Kidney epithelial cell (primary cell): ENCODE measurements at places on chromosomes 7 and 10. TPM values are rescaled to one million over a fixed set of nuclear protein-coding genes. Genes with fewer than 3 reads are reported as not detected.

DNA sequence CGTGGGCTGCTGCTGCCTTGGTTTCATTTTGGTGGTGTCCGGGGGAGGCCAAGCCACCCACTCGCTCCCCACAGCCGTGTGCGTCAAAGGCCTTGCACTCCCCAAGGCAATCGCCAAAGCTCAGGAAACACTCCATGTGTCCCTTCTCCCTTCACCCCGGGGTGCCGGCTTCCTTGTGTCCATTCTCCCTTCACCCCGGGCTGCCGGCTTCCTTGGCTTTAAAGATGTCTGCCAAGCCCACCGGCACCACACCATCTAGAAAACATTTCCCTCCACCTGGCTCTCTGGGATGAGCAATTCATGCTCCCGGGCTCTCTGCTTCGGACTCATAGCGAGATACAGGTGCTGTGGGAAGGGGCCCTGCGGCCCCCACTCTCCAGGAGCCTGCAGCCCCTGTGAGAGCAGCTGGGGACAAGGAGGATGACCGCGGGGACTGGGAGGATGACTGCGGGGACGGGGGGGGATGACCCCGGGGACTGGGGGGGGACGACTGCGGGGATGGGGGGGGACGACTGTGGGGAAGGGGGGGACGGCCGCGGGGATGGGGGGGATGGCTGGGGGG, 322.1 kb downstream of the DNAJB6 start:
- no peak for DNase-seq

DNA sequence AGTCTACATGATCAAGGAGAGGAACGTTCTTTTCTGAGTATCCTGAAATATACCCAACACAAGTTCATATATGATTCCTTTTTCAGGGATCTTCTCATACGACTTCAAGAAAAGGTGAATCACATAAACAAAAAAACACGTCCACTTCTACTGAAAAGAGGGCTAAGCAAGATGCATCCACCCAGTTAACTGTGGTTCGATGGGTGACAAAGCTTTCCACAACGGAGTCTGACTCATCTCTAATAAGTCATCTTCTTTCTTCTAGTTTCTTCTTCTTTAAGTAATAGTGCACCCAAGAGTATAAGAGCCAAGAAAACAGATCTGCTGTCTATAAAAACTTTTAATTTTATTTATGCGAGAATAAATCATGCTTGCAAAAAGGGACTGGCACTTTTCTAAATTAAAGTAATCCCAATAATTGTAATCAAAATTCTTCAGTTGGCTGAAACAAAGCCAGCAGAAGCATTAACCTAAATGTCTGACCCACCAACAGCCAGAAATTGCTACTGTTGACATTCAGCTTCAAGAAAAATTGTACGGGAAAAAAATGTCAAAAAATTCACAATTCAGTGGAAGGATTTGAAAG, 146.9 kb upstream of the ANK3 start:
- peak; percentile 70 for DNase-seq

GRCh38 chr7:27916372-27916771, 176.4 kb downstream of the TAX1BP1 start:
- DNase-seq, result no peak

GRCh38 chr7:46625032-46625431, 704.0 kb upstream of the IGFBP3 start:
- no peak for DNase-seq

GRCh38 chr7:141462958-141463357, 88.3 kb upstream of the AGK start:
- no peak for DNase-seq

DNA sequence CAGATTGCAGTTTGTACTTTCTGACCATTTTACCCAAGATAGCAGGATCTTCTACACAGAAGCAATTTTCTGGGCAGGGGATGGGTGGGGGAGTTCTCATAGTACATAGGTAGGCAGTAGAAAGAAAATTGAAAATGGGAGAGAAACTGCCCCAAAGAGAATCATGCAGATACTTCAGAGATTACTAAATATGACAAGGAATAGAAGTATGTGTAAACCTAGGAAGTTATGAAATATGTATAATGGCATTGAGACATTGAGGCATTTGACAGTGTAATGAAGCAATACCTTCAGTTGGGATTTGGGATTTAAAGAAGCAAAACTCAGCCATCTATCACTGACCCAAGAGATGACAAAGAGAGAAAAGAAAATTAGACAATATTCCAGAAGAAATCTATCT, 233.0 kb downstream of the PTN start:
- DNase-seq, result no peak

GRCh38 chr10:18409599-18410397, 241.6 kb downstream of the NSUN6 start:
- no peak for DNase-seq

DNA sequence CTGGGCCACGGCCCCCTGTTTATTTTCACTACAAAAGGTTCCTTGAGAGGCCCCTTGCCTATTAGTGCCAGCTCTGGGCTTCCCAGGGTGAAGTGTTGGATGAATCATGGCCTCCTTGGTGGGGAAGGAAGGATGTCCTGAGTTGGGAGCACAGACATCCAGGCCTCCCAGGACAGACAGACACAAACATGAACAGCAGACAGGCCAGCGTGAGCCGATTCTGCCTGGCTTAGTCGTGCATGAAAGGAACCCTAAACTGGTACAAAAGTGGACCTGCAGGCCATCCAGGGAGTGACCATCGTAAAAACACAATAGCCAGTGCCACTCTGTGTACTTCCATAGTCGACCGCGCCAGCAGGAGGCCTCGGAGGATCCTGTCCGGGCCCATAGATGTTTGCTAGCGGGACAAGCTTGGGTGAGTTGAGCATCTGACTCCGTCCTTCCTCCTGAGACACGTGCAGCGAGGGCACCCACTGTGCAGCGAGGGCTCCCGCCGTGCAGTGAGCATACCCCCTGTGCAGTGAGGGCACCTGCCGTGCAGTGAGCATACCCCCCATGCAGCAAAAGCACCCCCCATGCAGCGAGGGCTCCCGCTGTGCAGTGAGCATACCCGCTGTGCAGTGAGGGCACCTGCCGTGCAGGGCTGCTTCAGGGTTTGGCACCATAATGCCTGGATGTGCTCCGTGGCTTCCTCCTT, 51.3 kb upstream of the PRKAR1B start:
- no peak for DNase-seq

- no peak for DNase-seq
These were observed 503.9 kb downstream of the PTPRN2 start for GRCh38 chr7:158083526-158084310.

DNA sequence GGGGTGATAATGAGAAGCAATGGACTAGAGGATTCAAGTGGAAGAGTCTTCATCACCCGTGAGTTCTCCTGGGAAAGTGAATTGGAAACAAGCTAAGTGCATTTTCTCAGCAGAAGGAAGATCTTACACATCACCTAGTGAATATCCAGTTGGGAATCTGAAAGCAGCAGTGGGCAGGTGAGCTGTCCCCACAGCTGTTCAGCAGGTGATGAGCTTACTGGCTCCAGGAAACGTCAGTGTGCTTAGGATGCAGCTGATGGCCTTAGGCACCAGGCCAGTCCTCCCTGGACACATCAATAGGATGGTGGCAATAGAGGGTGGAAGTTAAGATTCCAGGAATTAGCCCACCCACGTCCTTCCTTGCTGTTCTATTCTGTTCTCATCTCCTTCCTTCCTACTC, 66.7 kb downstream of the NOD1 start:
- DNase-seq, result no peak

DNA sequence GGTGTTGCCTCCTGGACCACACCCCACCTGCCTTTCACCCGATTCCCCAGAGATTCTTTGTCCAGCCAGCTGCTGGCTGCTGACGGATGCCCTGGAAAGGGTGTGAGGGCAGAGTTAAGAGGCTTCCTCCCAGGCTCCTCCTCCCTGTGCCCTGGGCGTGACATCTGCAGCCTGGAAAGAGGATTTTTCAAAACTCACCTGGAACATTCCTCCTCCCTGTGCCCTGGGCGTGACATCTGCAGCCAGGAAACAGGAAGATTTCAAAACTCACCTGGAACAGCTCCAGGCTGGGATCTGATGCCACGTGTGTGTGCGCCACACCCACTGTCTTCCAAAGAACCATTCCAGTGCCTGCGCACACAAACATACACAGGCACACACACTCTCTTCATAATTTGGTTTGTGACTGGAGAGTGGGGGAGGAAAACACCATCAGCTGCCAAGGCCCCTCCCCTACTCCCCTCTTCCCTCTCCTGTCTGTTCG, 5.2 kb downstream of the MARVELD1 start:
- no peak for DNase-seq

- DNase-seq, result no peak
These were observed 16.3 kb downstream of the VWC2 start for GRCh38 chr7:49789736-49790135.

- no peak for DNase-seq
These were observed 176.6 kb upstream of the PRKCQ start for GRCh38 chr10:6756716-6757115.

DNA sequence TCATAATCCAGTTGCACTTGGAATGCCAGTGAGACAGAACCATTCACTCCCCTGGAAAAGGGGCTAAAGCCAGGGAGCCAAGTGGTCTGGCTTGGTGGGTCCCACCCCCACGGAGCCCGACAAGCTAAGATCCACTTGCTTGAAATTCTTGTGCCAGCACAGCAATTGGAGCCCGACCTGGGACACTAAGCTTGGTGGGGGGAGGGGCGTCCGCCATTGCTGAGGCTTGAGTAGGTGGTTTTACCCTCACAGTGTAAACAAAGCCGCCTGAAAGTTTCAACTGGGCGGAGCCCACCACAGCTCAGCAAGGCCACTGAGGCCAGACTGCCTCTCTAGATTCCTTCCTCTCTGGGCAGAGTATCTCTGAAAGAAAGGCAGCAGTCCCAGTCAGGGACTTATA, 200.7 kb upstream of the NPSR1 start:
- no peak for DNase-seq

- no peak for DNase-seq
These were observed 3.1 kb upstream of the RBP4 start for GRCh38 chr10:93604146-93604545.

DNA sequence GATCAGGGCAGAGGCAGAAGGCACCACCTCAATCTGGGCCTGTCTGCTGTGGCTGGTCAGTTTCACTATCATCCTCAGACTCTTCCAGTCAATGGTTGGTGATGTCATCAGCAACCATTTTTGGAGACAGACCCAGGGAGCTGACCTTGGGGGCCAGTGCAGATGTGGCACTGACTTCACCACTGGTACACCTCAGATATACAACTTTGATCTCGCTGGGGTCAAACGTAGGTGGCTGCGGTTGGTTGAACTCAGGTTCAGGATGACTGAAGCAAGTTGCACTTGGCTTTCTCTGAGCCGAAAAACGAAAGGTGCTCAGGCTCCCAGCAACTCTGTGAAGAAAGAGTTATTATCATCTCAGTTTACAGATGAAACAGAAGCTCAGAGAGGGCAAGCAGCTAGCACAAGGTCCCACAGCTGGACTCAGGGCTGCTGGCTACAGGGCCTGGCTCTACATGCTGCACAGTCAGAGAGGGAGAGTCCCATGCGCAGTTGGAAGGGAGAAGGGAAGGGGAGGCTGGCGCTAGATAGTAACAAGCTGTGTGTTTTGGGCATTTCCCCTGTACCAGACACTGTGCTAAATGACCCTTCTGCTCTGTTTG, 27.2 kb downstream of the ANKRD16 start:
- no peak for DNase-seq

- DNase-seq, result no peak
These were observed 72.6 kb downstream of the PARD3 start for GRCh38 chr10:34742456-34742855.

GRCh38 chr7:68833422-68833821, 764.9 kb upstream of the AUTS2 start:
- DNase-seq, result no peak

GRCh38 chr7:112744818-112745217, 45.4 kb downstream of the TMEM168 start:
- DNase-seq, result no peak

DNA sequence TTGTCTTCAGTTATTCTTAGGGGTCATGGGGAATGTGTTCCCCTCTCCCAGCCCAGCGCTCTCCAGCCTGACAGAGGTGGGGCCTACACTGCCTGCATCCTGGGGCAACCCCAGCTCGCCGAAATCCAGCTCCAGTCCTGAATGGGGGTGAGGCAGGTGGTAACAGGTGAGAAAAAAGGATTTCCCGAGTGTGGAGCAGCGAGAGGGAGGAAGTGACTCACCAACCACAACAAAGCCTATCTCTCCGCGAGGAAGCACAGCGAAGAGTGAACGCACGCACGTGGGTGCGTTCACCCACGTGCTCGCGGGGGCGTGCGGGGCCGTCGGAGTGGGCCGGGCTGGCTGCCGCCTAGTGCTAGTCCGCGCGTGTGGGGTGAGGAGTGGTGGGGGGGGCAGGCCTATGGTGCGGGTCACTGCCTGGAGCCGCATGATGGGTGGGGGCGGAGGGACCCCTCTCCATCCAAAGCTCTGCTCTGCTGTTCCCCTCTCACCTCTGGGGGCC, 855 bp upstream of the PALD1 start:
- DNase-seq, result no peak

DNA sequence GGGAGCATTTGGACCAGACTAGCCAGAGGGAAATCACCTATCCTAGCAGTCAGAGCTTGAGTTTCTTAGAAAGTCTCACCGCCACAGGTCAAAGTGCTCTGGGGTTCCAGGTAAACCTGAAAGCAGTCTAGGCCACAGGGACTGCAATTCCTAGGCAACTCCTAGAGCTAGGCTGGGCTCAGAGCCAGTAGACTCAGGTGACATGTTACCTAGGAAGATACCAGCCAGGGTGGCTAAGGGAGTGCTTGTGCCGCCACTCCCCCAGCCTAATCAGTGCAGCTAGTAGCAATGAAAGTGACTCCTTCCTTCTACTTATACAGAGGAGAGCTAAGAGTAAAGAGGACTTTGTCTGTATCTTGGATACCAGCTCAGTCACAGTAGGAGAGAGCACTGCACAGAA, 348.7 kb upstream of the HPS1 start:
- DNase-seq, result no peak

- peak; percentile 23 for DNase-seq
These were observed 694 bp upstream of the WASL start for GRCh38 chr7:123749537-123749857.

GRCh38 chr10:131094527-131095312, 216.8 kb downstream of the TCERG1L start:
- DNase-seq, result no peak

The MLXIPL gene
- total RNA-seq, result 0.04 and 0.14 TPM in 2 replicates

The TRIM73 gene
- 0.48 TPM in 1 of 2 replicates, not detected in the other for total RNA-seq

The VIPR2 gene
- total RNA-seq, result not detected in 2 replicates

The PIK3CG gene
- 0.50 and 0.75 TPM in 2 replicates for total RNA-seq

The AGR3 gene
- not detected in 2 replicates for total RNA-seq

The TAX1BP1 gene
- total RNA-seq, result 83.6 and 98.7 TPM in 2 replicates

The PROSER2 gene
- 47.6 and 58.8 TPM in 2 replicates for total RNA-seq

The STEAP1 gene
- total RNA-seq, result 5.7 and 6.9 TPM in 2 replicates

The GIMAP2 gene
- 0.48 and 0.54 TPM in 2 replicates for total RNA-seq

The GNG11 gene
- 12.6 and 14.8 TPM in 2 replicates for total RNA-seq

The RGR gene
- not detected in 2 replicates for total RNA-seq

The ELFN1 gene
- 0.55 and 0.71 TPM in 2 replicates for total RNA-seq

The TMEM225B gene
- total RNA-seq, result 0.27 TPM in 1 of 2 replicates, not detected in the other

The SSC4D gene
- total RNA-seq, result 5.4 and 6.4 TPM in 2 replicates

The TMEM196 gene
- total RNA-seq, result not detected in 2 replicates
